ENCODE measurements at places on chromosomes 11 and 22. TPM values are rescaled to one million over a fixed set of nuclear protein-coding genes. Genes with fewer than 3 reads are reported as not detected.

DNA sequence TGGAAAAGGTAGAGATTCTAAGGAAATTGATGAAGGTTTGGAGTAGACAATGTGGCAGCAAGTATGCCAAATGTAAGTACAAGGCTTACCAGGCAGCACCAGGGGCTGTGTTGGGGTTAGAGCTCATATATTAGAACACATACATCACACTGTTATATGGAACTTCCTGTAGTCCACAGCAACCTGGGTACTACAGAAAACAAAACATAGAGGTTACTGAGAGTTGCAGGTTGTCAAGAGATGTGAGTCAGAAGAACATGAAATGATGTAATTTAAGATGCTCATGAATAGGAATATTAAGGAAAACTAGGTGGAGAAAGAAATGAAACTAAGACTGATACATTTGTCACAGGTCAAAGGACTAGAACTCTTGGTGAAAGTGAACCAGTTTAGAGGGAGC is 22.0 kb downstream of the FAT3 start:
- no peak for DNase-seq

GRCh38 chr22:43181321-43182076 is 5.4 kb downstream of the TTLL12 start:
- DNase-seq, result no peak

DNA sequence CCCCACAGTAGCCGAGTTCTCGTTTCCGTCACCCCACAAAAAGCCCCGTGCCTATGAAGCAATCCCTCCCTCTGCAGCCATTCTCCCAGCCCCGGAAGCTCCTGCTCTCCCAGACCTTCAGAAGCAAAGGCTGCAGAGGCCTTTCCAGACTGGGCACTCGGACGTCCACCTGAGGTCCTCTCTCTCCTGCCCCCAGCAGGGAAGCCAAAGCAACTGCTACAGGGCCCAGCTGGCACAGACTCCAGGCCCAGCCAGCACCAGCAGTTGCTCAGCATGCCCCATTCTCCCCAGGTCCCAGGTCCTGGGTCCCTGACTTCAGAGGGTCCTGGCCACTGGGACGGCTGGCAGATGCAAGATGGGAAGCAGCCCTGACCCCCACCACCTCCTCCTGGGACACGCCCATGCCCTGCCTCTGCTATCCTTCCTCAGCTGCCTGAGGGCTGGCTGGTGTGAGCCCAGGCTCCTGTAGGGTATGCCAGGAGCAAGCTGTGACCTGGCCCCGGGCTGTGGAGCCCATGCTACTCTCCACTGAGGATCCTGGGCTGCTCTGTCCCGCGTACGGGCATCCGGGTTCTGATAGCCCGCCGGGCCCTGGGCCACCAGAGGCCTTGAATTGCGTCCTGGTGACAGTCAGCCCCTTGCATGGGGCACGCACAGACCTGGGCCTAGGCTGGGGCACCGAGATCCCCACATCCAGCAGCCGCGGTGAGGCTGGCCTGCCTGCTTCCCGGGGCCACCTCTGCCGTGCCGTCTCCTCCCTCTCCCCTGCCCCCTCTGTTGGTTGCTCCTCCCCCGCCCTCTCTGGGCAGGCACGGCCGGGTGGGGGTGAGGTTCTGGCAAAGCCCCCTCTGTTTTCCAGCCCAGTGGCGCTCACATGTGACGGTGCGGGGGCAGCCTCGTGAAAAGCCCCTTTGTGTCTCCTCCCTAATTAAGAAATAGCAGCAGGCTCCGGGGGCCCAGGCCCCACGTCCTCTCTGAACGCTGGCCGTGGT is 1310.3 kb downstream of the BRD1 start:
- no peak for DNase-seq

DNA sequence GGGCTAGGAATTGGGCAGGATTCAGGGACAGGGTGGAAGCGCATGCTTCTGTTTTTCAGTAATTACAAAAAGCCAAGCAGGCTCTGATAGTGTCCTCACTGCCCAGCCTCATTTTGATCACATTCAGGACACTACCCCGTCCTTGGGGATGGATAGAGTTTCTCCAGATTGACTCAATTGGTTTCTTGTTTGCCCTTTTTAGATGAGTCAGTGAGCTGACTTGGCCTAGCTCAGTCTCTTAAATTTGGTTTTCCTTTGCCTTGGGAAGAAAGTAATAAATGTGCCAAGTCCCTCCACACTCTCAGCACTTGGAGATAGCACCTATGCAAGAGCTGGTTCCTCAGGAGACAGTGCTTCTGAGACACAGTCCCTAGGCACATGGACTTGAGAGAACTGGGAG is 25.5 kb downstream of the DKK3 start:
- no peak for DNase-seq

DNA sequence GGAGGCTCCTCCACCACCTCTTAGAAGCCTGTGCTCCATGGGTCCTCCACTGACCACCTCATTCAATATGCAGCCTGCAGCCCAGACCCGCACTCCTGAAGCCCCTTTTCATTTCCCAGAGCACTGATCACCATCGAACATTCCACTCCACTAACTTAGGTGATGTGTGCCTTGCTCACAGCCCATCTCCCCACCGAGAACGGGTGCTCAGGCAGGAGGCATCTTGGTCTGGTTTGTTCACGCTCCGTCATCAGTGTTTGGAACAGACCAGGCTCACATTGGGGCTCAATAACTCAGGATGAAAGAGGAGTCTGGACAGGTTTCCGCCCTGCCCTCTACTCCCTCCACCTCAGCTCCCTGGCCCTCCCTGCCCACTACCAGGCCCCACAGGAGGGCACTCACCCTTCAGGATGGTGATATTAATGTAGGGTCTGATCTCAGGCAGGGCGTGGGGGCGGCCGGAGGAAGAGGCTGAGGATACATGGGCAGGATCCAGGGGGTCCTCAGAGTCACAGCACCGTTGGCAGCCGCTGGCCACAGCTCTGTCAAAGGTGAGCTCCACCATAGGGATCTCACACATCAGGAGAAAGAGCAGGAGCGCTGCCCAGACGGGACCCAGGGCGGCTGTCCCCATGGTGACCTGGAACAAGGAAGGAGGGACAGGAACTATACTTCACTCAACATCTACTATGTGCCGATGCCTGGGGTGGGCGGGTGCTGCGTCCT is 3.1 kb downstream of the C1QTNF6 start:
- DNase-seq, result no peak

GRCh38 chr11:12540913-12541582 is 133.2 kb upstream of the TEAD1 start:
- DNase-seq, result no peak

DNA sequence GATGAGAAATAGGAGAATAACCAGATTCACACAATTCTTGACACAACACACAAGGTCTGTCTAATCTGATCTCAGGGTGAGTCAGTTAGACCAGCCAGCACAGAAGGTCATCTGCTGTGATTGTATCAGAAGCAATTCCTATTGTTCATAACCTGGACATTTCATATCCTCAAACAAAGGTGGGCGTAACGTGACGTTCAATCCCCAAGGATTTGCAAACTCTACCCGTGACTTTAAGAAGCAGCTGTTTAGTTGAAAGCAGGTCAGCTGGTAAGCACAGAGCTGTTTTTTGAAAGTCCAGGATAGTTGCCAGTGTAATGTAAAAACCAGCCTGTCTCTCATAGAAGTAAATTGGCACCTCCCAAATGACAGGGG is 385.1 kb downstream of the DCDC1 start:
- DNase-seq, result no peak

- DNase-seq, result no peak
These were observed at the start of gene SCGB1D1 for GRCh38 chr11:62190011-62190410. TSS of gene SCGB1D1 (plus strand) at chr11:62190216. CDS start at chr11:62190285, 69 bp downstream.

The JAM3 gene
- total RNA-seq, result 34.1 TPM

The IGSF22 gene
- 0.52 TPM for total RNA-seq

The SLC36A4 gene
- 27.9 TPM for total RNA-seq

Measured in WTC11 (cell line).